ENCODE measurements at places on chromosomes 6 and 20. TPM values are rescaled to one million over a fixed set of nuclear protein-coding genes. Genes with fewer than 3 reads are reported as not detected.

GRCh38 chr20:23917024-23917725, 37.6 kb upstream of the CST5 start:
- no peak for DNase-seq
- H3K4me1 ChIP-seq = no peaks in the 10 kb centered on the region
- peaks cover under 1% of the 10 kb centered on the region for H3K27me3 ChIP-seq
- no peak overlapping the region for H3K4me3 ChIP-seq
- no peak overlapping the region for H3K27ac ChIP-seq
- no peaks in the 10 kb centered on the region for H3K36me3 ChIP-seq

The BACH2 gene
- polyA plus RNA-seq = 0.67 TPM

GRCh38 chr6:168037856-168038255, 40.4 kb downstream of the KIF25 start:
- H3K4me1 ChIP-seq = no peaks in the 10 kb centered on the region
- no peak overlapping the region for H3K27ac ChIP-seq
- H3K4me3 ChIP-seq = no peak overlapping the region

- no peaks in the 10 kb centered on the region for H3K27me3 ChIP-seq
- no peak overlapping the region for H3K4me3 ChIP-seq
- DNase-seq = no peak
Observed at GRCh38 chr6:24472181-24472580, 17.2 kb downstream of the GPLD1 start.

DNA sequence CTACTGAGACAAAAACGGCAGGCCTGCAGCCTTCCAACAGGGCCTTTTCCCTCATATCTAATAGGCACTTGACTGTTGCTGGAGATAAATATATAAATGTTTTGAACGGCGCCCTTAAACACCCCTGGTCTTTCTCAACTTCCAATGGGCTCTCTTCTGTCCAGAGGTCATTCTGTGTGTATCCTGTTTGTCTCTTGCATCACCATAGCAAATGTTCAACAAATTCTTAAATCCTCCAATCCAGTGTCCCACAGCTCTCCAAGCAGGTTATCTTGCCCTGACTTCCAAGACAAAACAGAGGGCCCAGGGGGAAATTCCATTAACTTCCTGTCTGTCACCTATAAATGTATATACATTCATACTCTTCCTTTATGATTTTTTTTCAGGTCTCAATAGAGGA, 62.0 kb downstream of the OR2J2 start:
- H3K4me1 ChIP-seq = no peaks in the 10 kb centered on the region
- H3K36me3 ChIP-seq = no peaks in the 10 kb centered on the region
- no peaks in the 10 kb centered on the region for H3K27me3 ChIP-seq
- H3K27ac ChIP-seq = no peak overlapping the region
- H3K4me3 ChIP-seq = no peak overlapping the region
- no peak for DNase-seq

- peak overlapping the region; percentile 97 for H3K27ac ChIP-seq
- no peaks in the 10 kb centered on the region for H3K27me3 ChIP-seq
- peaks cover 4% of the 10 kb centered on the region for H3K4me1 ChIP-seq
- no peak for DNase-seq
Observed at GRCh38 chr6:24666097-24666640, 530 bp downstream of the TDP2 start.

- H3K4me1 ChIP-seq = peaks cover 20% of the 10 kb centered on the region
- peaks cover 53% of the 10 kb centered on the region for H3K27me3 ChIP-seq
- H3K27ac ChIP-seq = no peak overlapping the region
Observed at GRCh38 chr6:26331218-26332073, 33.6 kb upstream of the BTN3A2 start.

GRCh38 chr6:4923081-4923480, 80.8 kb downstream of the RPP40 start:
- no peak overlapping the region for H3K4me3 ChIP-seq
- H3K4me1 ChIP-seq = no peaks in the 10 kb centered on the region
- no peaks in the 10 kb centered on the region for H3K36me3 ChIP-seq
- DNase-seq = no peak
- no peak overlapping the region for H3K27ac ChIP-seq
- H3K27me3 ChIP-seq = no peaks in the 10 kb centered on the region

DNA sequence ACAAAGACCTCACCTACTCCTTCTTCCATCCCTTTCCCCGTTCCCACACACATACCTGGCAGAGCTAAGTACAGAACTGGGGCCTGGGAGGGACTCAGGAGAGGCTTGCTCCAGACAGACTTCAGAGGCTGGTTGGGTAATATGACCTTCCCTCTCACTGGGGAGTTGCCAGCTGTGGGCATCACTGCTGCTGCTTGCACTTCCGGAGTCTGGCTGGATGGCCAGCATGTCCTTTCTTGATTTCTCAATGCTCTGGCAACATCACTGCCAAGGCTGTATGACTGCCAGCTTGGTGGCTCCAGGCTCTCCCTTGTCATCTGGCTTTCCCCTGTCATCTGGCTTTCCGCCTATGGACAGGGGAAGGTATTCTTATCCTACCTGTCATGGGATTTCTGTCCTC, 47.8 kb downstream of the CDH22 start:
- peaks cover 10% of the 10 kb centered on the region for H3K27me3 ChIP-seq
- H3K27ac ChIP-seq = no peak overlapping the region
- no peak overlapping the region for H3K4me3 ChIP-seq
- no peak for DNase-seq
- H3K36me3 ChIP-seq = no peaks in the 10 kb centered on the region

DNA sequence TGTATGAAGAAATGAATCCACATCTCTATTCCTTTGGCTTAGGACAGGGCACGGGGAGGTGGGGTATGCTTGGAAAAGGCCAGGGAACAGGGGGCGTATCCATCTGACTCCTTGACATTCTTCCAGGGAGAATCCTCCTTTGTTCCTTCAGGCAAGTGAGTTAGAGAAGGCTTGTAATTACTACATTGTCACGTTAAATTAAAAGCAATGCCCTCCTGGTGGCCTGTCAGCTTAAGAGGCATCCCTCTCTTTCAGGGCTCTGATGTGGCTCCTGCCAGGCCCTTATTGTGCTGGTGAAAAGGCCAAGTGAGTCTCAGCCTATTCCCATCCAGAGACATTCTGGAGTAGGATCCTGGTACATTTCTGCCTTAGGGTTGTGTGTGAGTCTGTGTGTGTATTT, 128.3 kb downstream of the FOXA2 start:
- no peaks in the 10 kb centered on the region for H3K4me1 ChIP-seq
- H3K27ac ChIP-seq = no peak overlapping the region
- H3K36me3 ChIP-seq = no peaks in the 10 kb centered on the region
- no peak overlapping the region for H3K4me3 ChIP-seq
- DNase-seq = no peak

GRCh38 chr20:51434580-51435247, 107.8 kb downstream of the NFATC2 start:
- no peaks in the 10 kb centered on the region for H3K4me1 ChIP-seq
- H3K36me3 ChIP-seq = peaks cover 18% of the 10 kb centered on the region
- no peak overlapping the region for H3K4me3 ChIP-seq
- DNase-seq = no peak
- no peak overlapping the region for H3K27ac ChIP-seq
- H3K27me3 ChIP-seq = no peaks in the 10 kb centered on the region

DNA sequence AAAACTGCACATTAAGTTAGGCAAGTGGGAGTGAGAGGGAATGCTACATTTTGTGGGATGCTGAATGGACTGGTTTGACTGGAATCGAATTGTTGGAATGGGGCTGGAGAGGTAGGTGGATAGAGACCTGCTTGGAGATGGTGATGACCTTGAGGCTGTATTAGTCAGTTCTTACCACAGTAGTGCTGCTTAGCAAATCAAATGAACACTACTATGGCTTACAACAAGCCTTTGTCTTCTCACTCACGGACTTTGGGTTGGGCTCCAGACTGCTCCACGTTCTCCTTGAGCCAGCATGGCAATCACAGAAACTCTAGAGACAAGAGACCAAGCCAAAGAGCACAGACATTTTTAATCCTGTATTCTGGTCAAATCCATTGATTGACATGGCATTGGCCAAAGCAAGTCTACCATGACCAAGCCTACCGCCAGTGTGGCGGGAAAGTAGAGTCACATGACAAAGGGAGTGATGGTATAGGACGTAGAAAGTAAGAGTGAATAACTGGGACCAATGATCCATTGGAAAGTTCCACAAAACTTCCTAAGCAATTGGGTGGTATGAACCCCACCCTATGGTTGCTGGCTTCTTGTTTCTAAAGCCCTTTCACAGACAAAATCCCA, 70.3 kb upstream of the FOXP4 start:
- H3K36me3 ChIP-seq = no peaks in the 10 kb centered on the region
- H3K27ac ChIP-seq = no peak overlapping the region
- peaks cover 2% of the 10 kb centered on the region for H3K27me3 ChIP-seq
- H3K4me3 ChIP-seq = no peak overlapping the region
- no peak for DNase-seq

DNA sequence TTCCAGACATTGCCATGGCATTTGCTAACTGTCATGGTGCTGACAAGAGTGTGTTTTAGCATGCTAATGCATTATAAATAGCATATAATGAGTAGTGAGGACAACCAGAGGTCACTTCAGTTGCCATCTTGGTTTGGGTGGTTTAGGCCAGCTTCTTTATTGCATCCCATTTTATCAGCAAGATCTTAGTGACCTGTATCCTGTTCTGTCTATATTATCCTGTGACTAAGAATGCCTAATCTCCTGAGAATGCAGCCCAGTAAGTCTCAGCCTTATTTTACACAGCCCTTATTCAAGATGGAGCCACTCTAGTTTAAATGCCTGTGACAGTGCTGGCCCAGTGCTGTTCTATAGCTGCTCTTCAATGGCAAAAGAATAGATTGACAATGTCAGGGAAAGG, 781.0 kb upstream of the ADGRB3 start:
- no peak overlapping the region for H3K4me3 ChIP-seq
- no peaks in the 10 kb centered on the region for H3K36me3 ChIP-seq
- no peak overlapping the region for H3K27ac ChIP-seq
- H3K4me1 ChIP-seq = no peaks in the 10 kb centered on the region

The TMEM244 gene
- not detected for polyA plus RNA-seq

DNA sequence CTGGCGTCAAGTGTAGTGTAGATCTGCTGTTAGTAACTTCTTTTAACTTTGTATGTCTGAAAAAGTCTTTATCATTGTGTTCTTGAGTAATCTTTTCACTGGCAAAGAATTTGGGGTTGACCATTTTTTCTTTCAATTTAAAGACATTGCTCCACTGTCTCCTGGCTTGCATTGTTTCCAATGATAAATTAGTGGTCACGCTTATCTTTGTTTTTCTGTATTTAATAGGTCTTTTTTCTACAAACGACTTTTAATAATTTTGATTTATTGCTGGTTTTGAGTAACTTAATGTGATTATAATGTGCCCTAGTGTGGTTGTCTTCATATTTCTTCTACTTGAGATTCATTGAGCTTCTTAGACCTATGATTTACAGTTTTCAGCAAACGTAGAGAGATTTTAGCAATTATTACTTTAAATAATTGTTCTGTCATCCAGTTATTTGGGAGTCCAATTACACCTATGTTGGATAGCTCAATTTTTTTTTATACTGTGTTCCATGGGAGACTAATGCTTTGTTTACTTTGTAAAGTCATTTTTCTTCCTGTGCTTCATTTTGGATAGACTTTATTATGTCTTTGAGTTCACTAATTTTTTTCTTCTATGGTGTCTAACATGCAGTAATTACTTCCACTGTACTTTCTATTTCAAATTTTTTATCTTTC, 38.3 kb upstream of the HEY2 start:
- DNase-seq = no peak
- no peaks in the 10 kb centered on the region for H3K27me3 ChIP-seq
- no peaks in the 10 kb centered on the region for H3K4me1 ChIP-seq
- no peak overlapping the region for H3K27ac ChIP-seq
- H3K4me3 ChIP-seq = no peak overlapping the region
- no peaks in the 10 kb centered on the region for H3K36me3 ChIP-seq

GRCh38 chr6:89146718-89147700, 1.2 kb downstream of the PM20D2 start:
- H3K36me3 ChIP-seq = no peaks in the 10 kb centered on the region
- peaks cover 2% of the 10 kb centered on the region for H3K4me1 ChIP-seq
- H3K4me3 ChIP-seq = peak overlapping the region; percentile 83
- peak; percentile 47 for DNase-seq
- no peaks in the 10 kb centered on the region for H3K27me3 ChIP-seq

- H3K27ac ChIP-seq = peak overlapping the region; percentile 22
- H3K4me3 ChIP-seq = no peak overlapping the region
- DNase-seq = no peak
- no peaks in the 10 kb centered on the region for H3K4me1 ChIP-seq
- no peaks in the 10 kb centered on the region for H3K36me3 ChIP-seq
- H3K27me3 ChIP-seq = no peaks in the 10 kb centered on the region
Observed at GRCh38 chr20:51427651-51428291, 114.7 kb downstream of the NFATC2 start.

DNA sequence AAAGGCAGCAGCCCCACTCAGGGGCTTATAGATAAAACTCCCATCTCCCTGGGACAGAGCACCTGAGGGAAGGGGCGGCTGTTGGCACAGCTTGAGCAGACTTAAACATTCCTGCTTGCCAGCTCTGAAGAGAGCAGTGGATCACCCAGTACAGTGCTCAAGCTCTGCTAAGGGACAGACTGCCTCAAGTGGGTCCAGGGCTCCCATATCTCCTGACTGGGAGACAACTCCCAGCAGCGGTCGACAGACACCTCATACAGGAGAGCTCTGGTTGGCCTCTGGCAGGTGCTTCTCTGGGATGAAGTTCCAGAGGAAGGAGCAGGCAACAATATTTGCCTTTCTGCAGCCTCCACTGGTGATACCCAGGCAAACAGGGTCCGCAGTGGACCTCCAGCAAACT, 810.1 kb downstream of the EYS start:
- H3K27ac ChIP-seq = no peak overlapping the region
- H3K4me1 ChIP-seq = no peaks in the 10 kb centered on the region
- H3K36me3 ChIP-seq = no peaks in the 10 kb centered on the region
- DNase-seq = no peak
- H3K27me3 ChIP-seq = no peaks in the 10 kb centered on the region

DNA sequence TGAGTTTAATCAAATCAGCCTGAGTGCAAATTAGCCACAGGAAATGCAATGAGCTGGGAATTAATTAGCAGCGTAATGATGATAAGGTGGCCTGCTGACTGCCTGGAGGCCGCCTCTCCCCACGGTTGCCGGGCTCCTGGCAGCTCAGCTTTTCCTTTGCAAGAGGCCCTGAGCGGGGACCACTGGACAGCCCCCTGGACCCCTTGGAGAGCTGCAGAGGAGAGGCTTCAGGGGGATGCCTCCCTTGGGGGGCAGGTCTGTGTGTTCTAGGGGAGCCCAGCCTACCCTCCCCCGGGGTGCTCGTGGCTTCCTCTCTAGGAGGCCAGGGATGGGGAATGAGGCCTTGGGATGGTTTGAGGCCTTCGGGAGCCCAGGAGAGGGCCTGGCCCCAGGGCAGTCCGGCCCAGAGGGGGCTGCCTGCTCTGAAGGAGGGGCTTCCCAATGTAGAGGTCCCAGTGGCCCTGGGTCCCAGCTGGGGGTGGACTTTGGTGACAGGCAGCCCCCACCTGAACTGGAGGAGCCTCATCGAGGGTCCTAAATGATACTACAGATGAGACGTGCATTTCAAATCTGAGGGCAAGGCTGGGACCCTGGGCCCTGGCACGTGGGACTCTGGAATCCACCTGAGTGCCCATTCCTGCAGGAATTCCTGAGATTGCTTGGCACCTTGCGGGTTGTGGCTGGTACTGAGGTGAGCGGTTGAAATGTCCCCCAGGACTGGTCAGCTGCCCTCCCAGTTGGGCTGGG, 66.4 kb upstream of the BHLHE23 start:
- no peaks in the 10 kb centered on the region for H3K36me3 ChIP-seq
- H3K4me3 ChIP-seq = no peak overlapping the region
- no peaks in the 10 kb centered on the region for H3K4me1 ChIP-seq
- H3K27ac ChIP-seq = no peak overlapping the region
- H3K27me3 ChIP-seq = peaks cover 19% of the 10 kb centered on the region

- no peaks in the 10 kb centered on the region for H3K4me1 ChIP-seq
- no peaks in the 10 kb centered on the region for H3K27me3 ChIP-seq
- DNase-seq = no peak
- H3K36me3 ChIP-seq = peaks cover 4% of the 10 kb centered on the region
- no peak overlapping the region for H3K27ac ChIP-seq
- H3K4me3 ChIP-seq = no peak overlapping the region
Observed at GRCh38 chr20:41185013-41185757, 47.8 kb downstream of the PLCG1 start.

The HTR1B gene
- not detected for polyA plus RNA-seq

The ASIP gene
- 0.09 TPM for polyA plus RNA-seq

Measured in small intestine (tissue), 16 donors.